ENCODE measurements at places on chromosomes 2 and 18.
A peak's percentile ranks its signal among the peaks of the same experiment; 100 is the strongest.

GRCh38 chr18:55343396-55344073 lies 244.5 kb downstream of the TCF4 start:
- DNase-seq = no peak

DNA sequence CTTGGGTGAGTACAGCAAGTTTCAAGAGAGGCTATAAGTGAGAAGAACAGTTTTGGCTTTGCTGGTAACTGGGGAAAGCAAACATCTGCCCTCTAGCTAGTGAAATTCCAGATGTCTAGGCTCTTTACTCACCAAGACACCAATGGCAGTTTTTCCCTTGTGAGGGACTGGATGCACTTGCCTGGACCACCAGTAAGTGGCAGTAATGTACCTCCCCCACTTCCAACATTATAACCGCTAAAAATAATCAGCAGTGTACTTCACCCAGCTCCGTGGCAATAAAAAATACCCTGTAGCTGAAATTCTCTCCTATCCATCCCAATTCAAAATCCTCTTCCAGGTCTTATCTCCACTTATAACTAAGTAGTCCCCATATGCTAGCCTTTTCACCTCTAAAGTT lies 383.9 kb downstream of the ARHGAP15 start:
- no peak for DNase-seq

DNA sequence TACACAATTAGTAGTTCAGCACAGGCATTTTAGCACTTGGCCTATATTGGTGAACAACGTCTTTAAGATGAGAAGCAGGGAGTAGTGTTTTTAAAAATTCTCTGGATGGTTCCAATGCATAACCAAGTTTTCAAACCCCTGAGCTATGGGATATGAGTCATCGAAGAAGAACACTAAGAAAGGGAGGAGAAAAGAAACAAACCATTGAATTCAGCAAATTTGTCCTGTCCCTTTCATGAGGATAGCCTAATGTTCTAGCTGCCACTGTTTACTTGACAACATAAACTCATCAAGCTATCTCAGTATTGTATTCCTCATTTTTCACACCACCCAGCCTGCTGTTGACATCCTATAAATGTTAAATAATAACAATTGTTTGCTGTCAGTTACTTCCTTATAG lies 158.0 kb downstream of the BARD1 start:
- no peak for DNase-seq

GRCh38 chr2:203934041-203934492 lies 2.5 kb upstream of the ICOS start:
- DNase-seq = no peak

DNA sequence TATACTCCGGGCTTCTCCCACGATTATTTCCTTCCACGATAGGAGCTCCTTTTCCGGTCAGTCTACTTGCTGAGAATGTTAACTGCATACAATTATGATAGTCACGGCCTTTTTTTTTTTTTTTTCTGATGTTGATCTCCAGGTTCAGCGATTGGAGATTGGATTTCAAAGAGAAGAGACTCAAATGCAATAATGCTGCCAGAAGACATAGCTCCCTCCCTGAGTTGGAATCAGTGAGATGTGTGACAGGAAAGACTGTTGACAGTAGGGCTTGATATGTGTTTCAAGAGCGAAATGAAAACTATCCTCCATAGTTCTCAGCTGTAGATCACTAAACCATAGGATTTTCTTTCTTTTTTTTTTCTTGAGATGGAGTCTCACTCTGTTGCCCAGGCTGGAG lies 47.0 kb downstream of the NPPC start:
- peak; percentile 31 for DNase-seq

DNA sequence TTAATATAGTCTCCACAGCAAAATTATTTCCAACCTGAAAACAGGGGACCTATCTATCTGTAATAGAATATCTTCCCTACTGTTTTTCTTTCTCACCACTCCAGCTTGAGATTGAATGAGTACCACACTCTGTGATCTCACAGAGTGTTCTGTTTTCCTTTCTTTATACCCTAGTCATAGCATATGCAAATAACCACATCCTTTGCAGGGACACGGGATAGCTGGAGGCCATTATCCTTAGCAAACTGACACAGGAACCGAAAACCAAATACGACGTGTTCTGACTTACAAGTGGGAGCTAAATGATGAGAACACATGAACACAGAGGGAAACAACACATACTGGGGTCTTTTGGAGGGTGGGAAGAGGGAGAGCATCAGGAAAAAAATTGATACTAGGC lies 224.7 kb downstream of the SLC8A1 start:
- DNase-seq = no peak

DNA sequence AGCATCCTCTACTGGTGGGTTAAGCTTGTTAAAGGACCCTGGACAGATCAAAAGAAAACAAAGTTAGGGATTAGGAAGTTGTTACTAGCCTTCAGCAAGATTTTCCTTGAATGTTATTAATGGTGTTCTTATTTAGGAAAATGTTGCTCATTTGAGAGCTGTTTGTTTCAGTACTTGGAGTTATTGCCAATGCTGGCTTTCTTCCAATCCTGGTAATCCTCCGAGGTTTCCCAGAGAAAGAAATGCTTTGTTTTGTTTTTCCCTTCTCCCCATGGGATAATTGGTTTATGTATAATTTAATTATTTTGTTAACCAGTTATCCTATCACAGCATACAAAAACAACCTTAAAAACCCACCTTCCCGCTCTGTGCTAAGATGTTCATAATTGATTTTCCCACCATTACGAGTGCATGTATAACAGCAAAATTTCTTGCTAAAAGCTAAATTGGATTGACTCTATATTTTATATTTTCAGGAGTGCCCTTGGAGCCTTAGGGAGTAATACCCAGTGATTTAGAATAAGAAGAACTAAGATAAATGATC lies 79.8 kb downstream of the MGAT5 start:
- DNase-seq = no peak

DNA sequence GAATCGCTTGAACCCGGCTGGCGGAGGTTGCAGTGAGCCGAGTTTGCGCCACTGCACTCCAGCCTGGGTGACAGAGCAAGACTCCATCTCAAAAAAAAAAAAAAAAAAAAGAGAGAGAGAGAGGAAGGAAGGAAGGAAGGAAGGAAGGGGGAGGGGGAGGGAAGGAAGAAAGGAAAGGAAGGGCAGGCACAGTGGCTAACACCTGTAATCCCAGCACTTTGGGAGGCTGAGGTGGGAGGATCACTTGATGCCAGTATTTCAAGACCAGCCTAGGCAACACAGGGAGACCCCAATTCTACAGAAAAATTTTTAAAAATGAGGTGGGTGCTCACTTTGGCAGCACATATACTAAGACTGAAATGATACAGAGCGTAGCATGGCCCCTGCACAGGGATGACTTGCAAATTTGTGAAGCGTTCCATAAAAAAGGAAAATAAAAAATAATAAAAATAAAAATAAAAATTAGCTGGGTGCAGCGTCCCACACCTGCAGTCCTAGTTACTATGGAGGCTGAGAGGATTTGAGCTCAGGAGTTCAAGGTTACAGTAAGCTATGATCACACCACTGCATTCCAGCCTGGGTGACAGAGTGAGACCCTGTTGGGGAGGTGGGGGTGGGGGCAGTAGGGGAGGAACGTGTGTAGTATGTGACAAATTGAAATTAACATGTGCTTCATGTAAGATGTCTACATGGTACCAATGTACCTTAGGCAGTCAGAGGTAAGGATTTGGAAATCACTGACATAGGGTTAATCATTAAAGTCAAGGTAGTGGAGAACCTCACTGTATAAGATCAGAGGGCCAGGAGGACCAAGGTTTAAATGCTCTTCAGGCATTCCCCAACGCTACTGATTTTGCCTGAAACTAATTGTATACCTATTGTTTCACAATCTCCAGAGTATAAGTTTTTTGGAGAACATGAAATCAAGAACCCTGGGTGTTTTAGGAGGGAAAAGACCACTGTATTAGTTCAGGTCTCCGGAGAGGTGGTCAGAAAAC lies 1.4 kb downstream of the WDCP start:
- no peak for DNase-seq

GRCh38 chr18:966759-967576 lies 62.3 kb downstream of the ADCYAP1 start:
- no peak for DNase-seq

DNA sequence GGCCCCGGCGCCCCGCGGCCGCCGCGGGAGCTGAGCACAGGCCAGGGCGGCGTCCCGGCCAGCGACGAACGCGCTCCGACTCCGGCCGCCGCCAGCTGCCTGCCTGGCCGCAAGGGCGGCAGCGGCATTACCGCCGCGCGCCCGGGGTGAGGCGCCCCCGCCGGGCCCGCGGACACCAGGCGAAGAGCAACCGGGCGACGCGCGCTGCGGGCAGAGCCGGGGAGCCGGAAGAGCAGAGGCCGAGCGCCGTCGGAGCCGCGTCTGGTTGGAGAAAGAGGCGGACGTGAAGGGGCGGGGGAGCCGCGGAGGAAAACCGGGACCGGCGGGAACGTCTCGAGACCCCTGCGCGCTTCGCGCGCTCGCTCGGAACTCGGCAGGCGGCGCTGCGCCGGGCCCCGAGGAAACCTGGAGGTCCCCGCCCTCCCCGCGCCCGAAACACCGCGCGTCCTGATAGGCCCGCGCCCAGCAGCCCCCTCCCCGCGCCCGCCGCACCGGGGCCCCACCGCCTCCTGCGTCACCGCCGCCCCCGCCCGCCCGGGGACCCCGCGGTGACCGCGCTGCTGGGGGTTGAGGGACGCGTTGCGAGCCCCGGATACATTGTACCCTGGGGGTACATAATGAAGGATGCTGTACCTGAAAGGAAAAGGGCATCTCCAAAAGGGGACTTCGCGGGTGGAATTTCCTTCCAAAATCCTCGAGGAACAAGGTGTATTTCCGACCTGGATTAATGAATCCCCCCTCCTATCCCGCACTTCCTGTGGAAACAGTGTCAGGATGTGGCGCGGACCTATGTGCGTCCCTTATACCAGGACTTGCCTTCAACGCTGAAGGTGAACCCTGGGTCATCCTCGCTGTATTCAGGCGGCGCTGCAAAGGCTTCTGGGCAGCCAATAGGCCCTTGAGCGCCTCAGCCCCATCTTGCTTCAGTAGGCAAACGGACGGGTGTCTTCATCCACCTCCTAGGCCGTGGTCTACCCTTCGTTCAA lies 1.0 kb upstream of the B4GALT6 start:
- peak; percentile 63 for DNase-seq

GRCh38 chr2:120075545-120075944 lies 62.7 kb downstream of the EPB41L5 start:
- no peak for DNase-seq

- DNase-seq = no peak
These were observed 98.0 kb upstream of the CXCR4 start for GRCh38 chr2:136215908-136216472.

- no peak for DNase-seq
These were observed 18.0 kb downstream of the DNMT3A start for GRCh38 chr2:25323610-25324189.

- DNase-seq = no peak
These were observed 179.4 kb downstream of the DOK6 start for GRCh38 chr18:69580107-69580506.

- no peak for DNase-seq
These were observed 7.3 kb upstream of the HTR2B start for GRCh38 chr2:231132129-231132528.

DNA sequence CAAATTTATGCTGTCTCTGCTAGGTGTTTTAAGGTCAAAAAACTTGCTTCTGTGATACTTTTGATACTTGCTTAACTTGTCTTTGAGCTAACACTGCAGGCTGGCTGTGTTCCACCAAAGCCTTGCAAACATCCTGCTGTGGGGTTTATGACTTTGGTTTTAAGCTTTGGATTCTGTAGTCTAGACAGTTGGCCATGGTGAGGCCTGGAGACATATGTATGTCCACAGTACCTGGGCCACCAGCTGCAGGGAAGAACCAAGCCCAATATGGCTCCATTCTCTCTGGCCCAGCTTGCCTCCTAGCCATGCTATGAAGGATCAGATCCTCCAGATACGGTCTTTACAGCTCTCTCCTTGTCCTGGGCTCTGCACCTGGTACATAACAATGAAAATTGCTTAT lies 113.9 kb downstream of the INO80D start:
- no peak for DNase-seq

DNA sequence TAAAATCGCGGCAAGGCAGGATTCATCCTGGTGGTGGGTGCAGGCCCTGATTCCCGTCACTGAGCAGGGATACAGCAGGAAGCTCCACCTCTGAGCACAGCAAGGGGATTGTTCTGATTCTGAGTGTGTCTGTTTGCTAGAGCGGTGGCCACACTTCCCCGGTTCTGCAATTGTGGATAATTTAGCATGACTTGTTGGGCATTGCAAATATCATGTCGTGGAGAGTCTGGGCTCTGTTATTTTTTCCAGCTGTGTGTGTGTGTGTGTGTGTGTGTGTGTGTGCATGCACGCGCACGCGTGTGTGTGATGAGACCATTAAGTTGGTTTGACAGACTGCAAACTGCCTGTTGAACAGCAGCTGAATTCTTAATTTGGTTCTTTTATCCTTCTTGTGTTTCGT lies 4.1 kb upstream of the TMEM18 start:
- DNase-seq = no peak

DNA sequence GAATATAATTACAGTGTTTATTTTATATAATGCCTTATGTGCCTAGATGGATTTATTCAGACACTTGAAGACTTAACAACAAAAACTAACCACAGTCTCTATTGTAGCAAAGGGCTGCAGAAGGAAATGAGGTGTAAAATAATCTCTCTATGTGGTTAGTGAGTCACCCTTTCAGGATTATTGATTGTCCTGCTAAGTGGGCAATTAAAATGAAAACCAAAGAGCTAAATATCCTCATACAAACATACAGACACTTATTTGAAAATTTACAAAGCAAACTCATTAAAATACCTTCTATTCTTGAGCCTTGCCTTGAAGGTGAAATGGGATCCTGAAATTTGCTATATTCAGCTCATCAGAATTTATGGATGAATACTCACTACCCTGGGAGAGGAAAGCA lies 27.7 kb upstream of the DCC start:
- DNase-seq = no peak

GRCh38 chr2:10452312-10452711 lies 4.2 kb upstream of the ODC1 start:
- DNase-seq = no peak

- DNase-seq = no peak
These were observed 46.0 kb downstream of the SOCS6 start for GRCh38 chr18:70334728-70335329.

DNA sequence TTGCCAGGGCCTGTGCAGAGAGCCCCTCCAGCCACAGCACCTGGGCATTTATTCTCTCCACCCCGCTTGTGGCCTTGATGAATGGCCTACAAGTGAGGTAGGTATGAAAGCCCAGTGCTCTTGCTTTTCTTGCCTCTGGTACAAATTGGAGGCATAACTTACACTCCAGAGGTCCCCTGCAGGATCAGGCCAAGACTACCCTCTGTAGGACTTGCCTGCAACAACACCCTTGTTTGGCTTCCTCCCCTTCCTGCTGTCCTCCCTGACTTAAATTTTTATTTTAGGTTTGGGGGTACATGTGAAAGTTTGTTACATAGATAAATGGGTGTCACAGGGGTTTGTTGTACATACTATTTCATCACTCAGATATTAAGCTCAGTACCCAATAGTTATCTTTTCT lies 95.7 kb downstream of the CDC42EP3 start:
- DNase-seq = no peak
